ENCODE measurements at places on chromosomes 16 and 17.

- no peak for DNase-seq
Measured at GRCh38 chr17:80780381-80781198, 211.1 kb upstream of the CHMP6 start.

DNA sequence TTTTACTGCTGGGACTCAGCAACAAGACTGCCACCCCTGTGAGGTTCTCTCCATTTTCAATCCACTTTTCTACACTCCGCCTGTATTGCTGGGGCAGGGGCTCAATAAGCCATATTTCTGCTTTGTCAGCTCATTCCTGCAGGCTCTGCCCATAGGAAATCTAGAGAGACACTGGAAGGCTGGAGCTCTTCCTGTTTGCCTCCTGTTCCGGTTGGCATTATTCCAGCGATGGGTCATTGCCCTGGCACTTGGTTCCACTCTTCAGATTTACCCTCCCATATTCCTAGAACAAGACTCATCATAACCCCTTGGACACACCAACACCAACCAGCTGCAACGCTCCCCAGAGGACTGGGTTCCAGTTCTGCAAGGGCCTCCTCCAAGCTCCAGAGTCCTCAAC is 210.4 kb downstream of the CA10 start:
- no peak for DNase-seq

GRCh38 chr17:50259477-50260324 is 14.6 kb upstream of the TMEM92 start:
- no peak for DNase-seq

DNA sequence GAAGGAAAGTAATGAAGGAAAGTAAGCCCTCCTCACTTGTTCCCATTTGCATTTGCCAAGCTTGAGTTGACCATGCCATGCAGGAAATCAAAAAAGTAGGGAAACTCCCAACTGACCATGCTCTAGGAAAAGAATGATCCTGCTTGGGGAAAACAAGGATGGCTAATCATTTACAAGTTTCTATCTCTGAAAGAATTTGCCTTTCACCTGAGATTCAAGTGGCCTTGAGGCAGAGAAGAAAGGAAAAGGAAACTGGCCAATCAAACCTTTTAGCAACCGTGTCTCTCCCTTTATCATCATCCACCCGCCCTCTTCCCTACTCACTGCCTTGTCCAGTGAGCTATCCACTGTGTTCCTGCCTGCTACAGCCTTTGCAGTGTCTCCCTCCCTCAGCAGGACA is 757.2 kb upstream of the SOX9 start:
- no peak for DNase-seq

GRCh38 chr16:25841761-25842160 is 150.0 kb downstream of the HS3ST4 start:
- DNase-seq = no peak

GRCh38 chr16:79482011-79482410 is 118.5 kb downstream of the MAF start:
- no peak for DNase-seq

All from amygdala (tissue), 56 donors.